ENCODE measurements at places on chromosomes 7 and 10.

DNA sequence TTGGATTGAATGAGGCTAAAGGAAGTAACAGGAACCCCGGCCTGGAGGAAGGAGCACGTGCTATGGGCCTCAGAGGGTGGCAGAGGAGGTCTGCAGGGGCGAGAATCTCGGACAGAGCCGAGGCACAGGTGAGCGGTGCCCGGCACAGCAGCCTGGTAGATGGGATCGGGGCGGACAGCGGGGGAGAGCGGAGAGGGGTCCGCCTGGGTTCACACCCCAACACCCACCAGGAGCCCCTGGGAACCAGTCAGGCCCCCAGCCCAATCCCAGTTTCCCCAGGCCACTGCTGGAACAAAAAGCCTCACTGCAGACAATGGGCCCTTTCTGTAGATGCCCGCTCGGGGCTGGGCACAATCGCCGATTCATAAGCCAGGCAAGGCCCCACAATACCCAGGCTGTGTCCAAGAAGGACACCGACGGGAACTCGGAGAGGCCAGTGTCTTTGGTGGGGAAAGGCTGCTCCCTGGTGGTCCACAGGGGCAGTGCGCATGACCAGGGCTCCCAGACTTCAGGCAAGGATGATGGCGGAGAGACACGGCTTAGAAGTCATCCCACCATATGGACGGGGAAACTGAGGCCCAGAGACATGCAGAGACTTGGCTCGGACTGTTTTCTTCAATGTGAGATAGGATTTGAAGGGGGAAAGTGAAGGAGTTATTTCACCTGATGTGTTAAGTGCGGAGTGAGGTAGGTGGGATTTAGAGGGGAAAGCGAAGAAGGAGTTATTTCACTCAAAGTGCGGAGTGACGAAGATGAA lies 106.9 kb upstream of the GPR26 start:
- DNase-seq = peak; percentile 31

GRCh38 chr7:77157446-77157845 lies 35.0 kb downstream of the CCDC146 start:
- DNase-seq = no peak

- DNase-seq = peak; percentile 6
These were observed 1.0 kb downstream of the TLL2 start for GRCh38 chr10:96512524-96513304.

- no peak for DNase-seq
These were observed 8.2 kb downstream of the DNA2 start for GRCh38 chr10:68463365-68464093.

DNA sequence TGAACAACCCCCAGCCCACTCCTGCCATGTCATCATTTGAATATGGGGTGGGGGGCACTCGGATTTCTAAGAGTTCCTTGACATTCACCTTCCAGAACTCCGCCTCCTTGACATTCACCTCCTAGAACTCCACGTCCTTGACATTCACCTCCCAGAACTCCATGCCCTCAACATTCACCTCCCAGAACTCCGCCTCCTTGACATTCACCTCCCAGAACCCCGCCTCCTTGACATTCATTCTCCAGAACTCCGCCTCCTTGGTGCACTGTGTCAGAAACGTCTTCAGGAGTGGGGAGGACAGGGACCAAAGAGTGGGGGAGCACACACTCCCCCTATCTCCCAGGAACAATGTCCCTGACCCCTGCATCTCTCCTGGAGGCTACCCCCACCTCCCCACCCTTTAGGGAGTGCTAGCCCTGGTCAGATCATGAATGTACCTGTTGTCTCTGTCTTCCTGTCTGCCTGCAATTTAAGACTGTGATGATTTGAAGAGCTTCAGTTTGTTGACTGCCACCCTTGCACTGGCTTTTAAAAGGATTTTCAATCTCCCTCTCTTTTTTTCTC lies 110.1 kb downstream of the NPTX2 start:
- DNase-seq = no peak

GRCh38 chr10:70549962-70550458 lies 52.5 kb downstream of the PRF1 start:
- no peak for DNase-seq

- DNase-seq = no peak
These were observed 70.5 kb downstream of the ZMIZ1 start for GRCh38 chr10:79139124-79139835.

DNA sequence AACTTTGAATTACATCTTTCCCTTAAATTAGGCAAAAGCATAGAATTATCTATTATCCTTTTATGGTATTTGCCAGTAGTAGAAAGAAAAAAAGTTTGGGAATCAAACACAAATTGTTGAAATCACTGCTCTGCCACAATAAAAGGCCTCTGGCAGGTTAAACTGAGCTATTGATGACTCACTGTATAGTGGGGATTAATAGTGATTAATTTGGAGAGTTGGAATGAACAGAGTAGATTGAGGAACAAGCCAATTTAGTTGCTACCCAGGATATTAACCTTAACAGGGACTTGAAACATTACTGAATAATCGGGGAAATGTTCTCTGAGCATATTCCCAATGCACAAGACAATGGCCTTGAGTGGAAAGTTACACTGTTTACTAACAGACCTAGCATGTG lies 33.1 kb downstream of the MASTL start:
- no peak for DNase-seq

DNA sequence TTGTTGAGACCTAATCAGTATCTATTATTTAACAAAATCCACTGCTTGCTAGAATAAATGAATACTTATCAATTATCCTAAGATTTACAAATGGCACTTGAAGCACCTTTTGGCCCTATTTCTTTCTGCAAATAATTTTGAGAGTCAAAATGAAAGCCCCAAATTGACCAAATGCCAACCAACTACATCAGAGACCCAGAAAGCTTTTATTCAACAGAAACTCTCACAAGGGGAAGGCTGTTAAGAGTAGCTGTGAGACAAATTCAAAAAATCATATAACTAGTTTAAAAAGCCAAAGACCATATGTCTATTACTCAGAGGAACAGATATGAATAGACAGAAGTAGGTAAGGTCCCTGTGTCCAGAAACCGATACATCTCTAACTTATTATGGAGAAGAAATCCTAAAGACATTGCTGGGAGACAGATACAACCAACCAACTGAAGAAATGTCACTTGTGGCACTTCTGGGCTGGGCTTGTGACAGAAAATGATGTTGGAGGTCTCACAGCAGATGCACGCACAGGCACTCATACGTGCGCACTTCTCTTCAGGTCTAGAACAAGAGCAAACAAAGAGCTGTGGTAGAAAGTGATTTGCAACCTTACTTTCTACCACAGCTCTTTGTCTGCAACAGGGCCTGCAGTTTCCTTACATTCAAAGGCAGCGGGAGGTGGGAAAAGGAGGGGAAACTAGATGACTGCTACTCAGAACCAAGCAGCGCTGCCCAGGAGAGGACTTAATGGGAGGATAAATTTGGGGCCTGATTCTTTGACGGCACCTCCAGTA lies 58.6 kb upstream of the KCNIP2 start:
- DNase-seq = no peak

GRCh38 chr7:84953234-84953633 lies 233.6 kb downstream of the SEMA3D start:
- no peak for DNase-seq

- peak; percentile 96 for DNase-seq
These were observed 14.4 kb downstream of the DENND2A start for GRCh38 chr7:140625908-140626868.

GRCh38 chr10:110350812-110351211 lies 46.1 kb upstream of the SMNDC1 start:
- DNase-seq = no peak

- no peak for DNase-seq
These were observed 124.7 kb downstream of the BICC1 start for GRCh38 chr10:58637352-58637751.

DNA sequence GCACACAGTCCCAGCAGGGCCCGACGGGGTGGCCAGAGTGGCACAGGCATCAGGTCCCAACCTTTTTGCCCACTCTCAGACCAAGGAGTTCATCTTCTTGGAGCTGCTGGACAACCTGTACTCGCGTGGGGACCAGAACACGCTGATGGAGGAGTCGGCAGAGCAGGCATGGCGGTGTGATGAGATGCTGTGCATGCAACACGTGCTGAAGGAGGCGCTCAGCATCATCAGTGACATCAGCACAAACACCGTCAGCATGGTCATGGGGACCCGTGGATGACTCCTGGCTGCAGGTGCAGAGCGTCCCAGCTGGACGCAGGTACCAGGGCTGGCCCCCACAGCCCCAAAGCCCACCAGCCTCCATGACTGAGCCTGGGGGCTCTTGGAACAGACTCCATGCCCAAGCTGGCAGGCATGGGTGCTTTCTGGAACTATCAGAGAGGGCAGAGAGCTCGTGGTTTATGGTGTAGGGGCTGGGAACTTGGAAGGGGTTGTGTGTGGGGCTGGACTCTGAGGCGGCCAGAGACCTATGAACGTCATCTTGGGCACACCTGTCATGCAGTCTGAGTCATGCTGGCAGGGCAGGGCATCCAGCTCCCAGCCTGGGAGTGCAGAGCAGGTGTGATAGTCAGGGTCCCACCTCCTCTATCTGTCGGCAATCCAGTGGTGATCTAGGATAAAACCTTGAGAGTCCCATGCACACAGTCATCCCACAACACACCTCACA lies 8.2 kb upstream of the MTPAP start:
- no peak for DNase-seq

DNA sequence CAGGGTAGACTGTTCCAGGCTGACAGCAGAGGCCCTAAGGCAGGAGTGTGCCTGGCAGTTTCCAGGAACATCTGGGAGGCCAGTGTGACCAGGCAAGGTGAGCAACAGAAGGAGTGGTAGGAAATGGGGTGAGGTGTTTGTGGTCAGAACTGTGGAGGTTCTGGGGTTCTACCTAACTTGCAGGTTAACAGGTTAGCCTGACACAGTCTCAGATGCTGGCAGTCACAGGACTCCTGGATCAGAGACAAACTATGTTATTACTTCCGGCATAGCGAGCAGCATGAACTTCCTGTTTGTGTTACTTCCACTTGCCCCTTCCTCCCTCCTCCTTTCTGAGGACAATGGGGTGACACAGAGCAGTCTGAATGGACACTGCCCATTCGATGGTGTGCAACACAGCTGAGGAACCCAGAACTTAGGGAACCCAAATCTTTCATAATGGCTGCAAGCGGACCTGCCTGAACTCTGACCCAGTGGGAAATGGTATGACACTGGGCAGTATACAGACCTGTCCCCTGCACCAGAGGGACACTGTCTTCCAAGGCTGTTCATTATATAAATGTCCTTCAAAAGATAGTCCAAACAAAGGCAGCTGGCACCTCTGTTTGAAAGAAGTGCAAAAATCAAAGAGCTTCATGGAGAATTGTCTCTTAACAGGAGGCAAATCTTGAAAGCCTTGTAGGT lies 3.9 kb upstream of the SAR1A start:
- no peak for DNase-seq

DNA sequence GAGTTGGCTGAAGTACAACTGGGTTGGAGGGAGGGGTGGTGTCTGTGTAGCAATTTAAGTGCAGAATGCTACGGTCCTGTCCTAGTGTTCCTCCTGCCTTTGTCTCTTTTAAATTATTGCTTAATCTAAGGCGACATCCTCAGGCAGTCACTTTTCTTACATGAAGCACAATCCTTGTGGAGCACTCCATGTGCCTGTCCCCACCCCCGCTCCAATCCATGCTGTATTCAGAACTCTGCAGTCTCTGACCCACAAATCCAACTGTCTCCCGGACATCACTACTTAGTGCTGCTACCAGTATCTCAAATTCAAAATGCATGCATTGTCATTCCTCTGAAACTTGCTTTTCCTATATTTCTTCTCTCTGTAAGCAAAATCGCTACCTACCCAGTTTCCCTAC lies 91.4 kb upstream of the FAM133B start:
- no peak for DNase-seq

- DNase-seq = no peak
These were observed 37.1 kb downstream of the SLC25A13 start for GRCh38 chr7:96284835-96285234.

- DNase-seq = no peak
These were observed 544.1 kb downstream of the AUTS2 start for GRCh38 chr7:70142247-70142932.

DNA sequence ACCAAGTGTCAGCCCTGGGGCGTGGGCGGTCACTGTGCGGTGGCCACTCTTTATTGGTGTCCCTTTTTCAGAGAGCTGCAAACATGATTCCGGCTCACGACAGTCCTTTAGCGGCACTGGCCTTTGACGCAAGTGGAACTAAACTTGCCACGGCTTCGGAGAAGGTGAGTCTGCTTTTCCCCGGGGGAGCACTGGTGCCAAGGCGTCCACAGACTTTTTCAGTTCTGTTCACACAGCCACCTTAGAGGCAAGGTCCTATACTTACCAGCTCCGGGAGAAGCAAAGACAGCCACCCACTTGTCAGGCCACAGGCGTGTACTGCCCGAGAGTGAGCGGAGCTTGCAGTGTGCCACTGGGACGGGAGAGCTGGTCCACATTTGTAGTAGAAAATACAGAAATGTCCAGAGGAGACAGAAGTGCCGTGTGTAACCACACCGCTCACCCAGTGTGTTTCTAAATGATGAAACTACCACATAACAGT lies 27.9 kb downstream of the WIPI2 start:
- no peak for DNase-seq

All from right lung (tissue), 10 donors.